ENCODE measurements at places on chromosomes 7 and 10.

DNA sequence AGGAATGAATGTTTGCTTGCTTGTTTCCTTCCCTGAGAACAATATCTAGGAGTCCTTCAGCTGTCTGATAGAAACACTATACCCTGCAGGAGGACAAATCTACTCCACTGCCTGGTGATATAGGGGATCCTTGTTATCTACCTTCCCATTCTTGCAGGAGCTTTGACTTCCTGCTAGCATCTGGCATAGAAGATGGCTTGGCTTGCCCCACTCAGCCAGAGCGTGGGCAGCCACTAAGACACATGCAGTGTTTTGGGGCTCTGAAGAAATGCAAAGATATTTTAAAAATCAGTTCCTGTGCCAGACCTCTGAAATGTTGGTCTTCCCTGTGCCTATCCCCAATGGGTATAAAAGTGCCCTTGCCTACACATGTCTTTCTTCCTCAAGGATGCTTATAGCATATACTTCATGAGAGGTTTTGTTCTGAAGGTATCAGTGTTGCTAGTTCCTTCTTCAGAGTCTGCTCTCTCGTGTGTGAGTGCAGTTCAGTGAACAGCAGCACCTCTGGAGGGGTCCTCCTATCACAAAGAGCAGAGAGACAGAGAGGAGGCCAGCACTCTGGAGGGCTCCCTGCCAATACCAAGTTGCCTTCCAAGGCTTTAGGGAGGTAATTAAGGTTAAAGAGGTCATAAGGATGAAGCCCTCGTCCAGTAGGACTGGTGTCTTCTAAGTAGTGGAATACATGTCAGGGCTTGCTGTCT, 149.1 kb upstream of the CALCR start:
- DNase-seq: no peak

DNA sequence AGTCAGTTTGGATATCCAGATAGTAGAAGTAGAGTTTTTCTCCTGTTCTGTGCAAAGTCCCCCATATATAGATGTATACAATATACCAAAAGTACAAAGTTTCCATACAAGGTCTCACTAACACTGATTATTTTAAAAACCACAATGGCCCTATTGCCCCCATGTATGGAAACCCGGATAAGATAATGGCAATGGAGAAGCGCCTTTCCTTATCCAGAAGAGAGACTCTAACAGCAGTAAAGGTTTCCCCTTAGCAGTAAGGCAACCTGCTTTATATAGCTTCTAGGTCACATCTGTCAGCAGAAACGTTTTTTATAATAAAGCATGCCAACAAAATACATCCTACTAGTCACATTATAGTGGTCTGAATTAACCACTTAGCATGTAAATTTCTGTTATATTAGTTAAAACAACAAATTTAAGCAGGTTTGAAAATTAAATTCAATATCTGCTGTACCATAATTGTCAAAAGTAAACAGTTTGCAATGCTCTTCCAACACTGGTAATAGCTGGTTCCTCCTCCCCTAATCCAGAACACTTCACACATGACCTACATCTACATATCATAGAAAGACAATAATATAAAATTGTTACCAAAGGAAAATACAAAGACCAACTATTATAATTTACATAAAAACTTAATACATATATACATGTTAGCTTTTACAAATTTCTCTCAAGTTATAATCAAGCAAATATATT, 22.4 kb downstream of the USP6NL start:
- no peak for DNase-seq

GRCh38 chr10:103281753-103282152, 4.8 kb downstream of the INA start:
- no peak for DNase-seq

DNA sequence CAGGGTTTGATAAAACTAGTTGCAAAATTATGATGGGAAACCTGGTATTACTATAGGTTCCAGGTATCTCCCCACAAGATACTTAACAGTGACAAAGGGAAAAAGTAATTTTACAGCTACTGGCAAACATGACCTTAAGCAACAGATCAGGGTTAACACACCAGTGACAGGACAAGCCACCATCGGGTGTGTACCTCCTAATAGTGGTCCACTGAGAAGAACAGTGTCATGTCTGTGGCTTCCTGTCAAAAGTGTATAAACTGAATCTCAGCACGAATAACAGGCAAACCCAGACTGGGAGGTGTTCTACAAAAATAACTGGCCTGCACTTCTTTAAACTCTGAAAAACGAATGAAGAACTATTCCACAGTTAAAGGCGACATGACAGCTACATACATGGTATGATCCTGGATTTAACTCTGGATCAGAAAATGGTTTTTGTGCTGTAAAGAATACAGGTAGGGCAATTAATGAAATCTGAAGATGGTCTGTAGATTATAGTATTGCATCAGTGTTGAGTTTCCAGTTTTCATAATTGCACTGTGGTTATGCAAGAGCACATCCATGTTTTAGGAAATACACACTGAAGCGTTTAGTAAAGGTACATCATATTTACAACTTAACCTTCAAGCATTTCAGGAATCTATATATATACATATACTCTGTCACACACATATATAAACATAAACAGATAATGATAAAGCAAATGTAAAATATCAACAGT, 32.0 kb upstream of the ARMS2 start:
- no peak for DNase-seq

DNA sequence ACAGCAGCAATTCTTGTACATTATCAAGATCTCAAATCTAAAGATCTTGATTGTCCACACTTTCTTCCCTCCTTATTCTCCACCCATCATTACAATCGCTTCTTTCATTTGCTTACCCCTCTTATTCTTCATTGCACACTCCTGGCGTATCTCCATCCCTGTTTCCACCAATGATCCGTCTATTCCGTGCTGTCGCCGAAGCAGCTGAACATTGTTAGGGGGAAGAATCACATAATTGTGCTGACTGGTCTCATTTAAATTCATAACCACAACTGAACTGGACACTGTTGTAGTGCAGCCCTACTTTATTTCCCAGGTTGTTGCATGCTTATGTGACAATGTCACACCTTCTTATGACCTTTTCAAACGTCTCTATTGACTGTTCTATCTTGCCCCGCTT, 18.9 kb upstream of the NRP1 start:
- DNase-seq: no peak

DNA sequence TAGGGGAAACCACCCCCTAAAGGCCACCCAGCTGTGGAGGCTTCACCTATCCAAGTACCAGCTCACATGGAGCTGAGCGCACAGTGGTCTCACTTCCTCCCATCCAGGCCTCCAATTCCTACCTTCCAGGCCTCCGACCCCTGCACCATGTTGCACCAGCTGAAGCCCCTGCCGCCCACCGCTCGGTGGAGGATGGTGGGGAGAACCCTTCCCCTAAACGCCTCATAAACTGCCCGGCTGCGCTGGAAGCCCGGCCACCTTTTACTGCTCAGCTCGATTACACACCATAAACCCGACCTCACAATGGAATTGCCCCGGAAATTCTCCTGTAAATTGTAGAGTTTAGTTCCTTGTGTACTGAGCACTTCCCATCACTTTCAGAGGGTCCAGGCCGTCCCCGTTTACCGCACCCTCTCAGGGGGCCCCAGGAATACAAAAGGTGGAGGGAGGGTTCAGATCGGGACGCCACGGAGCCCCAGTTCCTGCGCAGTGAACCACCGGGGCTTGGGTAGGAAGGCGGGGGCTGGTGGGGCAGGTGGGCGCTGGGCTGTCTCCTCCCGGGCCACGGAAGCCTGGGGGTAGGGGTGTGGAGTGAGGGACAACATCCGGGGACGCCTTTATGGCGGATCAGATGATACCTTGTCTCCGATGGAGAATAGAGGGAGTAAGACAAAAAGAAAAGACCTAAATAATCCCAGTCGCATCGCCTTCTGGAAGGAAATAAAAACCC, 1.4 kb upstream of the HOXA7 start:
- peak; percentile 30 for DNase-seq

DNA sequence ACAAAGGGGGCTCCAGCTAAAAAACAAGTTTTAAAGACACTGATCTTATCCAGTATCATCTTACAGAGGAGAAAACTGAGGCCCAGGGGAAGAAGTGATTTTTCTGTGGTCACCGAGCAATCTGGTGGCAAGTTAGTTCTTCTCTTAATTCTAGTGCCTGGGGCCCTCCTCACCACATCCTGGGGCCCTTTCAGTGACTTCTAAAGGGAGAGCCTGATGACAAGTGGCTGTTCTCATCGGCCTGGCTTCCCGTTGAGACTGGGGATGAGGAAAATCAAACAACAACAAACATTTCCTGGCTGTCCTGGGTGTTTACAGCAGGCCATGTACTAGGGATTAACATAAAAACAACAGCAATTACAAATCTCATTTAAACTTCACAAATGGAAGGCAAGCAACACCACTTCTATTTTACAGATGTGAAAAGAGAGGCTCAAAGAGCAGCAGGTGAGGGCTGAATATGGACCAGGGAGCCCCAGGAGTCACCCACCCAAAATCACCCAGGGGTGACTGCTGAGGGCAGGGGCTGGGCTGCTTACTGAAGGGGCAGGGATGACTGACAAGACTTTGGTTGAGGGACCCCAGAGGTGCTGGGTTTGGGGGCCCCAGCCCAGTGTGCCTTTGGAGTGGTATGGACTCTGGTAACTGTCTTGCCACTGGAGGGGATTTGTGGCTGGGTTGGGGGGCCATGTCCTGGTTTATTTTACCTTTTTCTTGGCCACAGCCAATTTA, 24.7 kb upstream of the MTPAP start:
- DNase-seq: no peak

DNA sequence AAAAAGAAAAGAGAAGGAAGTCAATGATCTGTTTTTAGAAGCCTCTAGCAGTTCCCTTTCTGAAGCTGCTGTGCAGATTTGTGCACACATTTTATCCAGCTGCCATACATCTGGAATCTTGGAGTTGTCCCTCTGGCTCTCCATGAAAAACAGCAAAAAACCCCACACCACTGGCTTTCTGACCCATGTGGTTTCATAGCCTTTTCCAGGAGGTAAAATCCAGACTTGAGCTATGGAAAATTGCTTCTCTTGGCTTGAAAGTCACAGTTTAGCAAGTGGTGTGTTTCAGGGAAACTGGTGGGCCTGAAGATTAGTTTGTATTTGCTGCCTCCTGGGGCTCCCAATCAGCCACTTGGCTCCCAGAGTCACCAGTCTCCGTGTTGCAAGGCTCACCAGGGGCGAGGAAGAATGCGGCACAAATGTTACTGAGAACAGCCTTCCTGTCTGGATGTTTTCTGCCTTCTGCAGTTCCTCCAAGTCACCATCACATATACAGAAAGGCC, 50.1 kb upstream of the ADRB1 start:
- DNase-seq: no peak

DNA sequence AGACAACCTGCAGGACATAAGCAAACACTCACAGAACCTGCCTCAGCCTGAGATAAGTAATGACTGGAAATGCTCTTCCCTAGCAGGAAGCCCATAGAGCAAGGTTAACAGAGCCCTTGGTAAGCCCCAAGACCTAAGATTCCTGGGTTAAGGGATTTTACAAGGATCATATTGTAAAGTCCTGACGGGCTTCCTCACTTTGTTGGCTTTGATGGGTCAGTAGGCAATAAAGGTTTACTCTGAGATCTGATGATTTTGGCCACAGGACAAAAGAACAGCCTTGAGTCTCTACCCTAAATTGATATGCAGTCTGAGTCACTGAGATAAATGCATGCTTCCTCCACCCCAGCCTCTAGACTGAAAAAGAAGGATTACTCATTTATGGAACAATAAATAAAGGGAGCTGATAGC, 270.8 kb downstream of the HTR7 start:
- DNase-seq: no peak

GRCh38 chr10:65950075-65950474, 975.8 kb upstream of the LRRTM3 start:
- no peak for DNase-seq

GRCh38 chr7:112280267-112280666, 73.8 kb downstream of the ZNF277 start:
- no peak for DNase-seq

- no peak for DNase-seq
Measured at GRCh38 chr10:71251319-71251718, 38.9 kb downstream of the UNC5B start.

DNA sequence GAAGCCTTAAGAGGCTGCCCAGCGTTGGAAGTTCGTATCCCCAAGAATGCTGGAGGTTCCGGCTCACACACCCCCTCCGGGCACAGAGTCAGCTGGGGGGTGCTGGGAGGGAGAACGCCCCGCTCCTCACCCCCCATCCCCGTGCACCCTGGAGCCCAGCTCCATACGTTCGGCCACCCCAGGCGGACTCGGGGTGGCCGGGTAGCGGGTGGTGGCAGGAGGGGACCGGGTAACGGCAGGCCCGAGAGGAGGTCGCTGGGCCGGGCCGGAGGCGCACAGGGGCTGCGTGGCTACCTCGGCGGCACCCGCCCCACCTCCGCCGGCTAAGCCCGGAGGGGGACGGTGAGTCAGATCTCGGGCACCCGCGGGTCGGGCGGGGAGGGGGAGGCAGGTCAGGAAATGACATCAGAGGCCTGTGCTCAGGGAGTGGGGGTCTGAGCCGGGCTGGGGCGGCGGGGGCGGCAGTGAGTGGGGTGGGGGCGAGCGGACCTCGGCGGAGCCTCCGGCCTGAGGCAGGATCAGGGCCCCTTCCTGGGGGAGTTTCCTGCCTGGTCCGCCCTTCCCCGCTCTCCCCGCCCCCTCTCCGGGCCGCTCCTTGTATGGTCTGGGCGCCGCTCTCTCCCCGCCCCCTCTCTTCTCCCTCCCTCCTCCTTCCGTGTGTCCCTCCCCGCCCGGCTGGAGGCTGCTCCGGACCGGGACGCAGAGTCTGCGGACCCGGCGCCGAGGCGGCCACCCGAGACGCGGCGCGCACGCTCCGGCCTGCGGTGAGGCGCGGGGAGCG, at the start of gene ZYX:
Gene ZYX, plus strand, starts transcription at position 700 of the 781 bp plus-strand sequence. CDS start 227 bp downstream, outside the sequence.
- peak; percentile 89 for DNase-seq

- no peak for DNase-seq
Measured at GRCh38 chr7:144489504-144489903, 86.0 kb upstream of the NOBOX start.

DNA sequence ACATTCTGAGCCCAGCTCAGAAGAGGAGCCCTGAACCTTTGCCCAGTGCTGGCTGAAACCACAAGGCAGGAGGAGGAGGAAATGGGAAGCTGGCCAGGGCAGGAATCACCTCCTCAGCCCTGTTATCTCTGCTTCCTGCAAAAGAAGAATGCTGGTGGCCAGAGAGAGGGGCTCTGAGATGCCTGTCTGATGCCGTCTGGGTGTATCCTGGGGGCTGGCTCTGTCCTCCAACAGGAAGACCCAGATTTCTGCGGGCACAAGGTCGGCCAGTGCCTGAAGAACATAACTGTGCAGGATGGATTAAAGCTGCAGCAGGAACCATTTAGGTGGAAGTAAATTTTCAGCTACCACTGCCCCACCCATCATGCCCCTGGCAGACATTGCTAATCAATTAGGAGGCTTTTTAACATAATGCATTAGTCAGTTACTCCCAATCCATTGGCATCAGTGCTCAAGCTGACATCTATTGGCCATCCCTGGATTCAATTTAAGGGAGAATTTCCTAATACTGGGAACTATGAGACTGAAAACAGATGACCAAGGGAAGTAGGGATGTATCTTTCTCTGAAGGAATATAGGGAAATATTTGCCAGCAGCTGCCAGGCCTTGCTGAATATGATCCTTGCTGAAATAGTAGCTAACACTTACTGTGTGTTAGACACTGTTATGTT, 67.7 kb downstream of the COL13A1 start:
- DNase-seq: no peak

All from activated CD4-positive, CD25-positive, alpha-beta regulatory T cell treated with anti-CD3 and anti-CD28 coated beads, Interleukin-2, amount 50 U/mL, for 72 hours (primary cell).